ENCODE measurements at places on chromosomes 16 and 17.

GRCh38 chr16:14013571-14014283 lies 57.4 kb upstream of the MRTFB start:
- DNase-seq: peak; percentile 91

DNA sequence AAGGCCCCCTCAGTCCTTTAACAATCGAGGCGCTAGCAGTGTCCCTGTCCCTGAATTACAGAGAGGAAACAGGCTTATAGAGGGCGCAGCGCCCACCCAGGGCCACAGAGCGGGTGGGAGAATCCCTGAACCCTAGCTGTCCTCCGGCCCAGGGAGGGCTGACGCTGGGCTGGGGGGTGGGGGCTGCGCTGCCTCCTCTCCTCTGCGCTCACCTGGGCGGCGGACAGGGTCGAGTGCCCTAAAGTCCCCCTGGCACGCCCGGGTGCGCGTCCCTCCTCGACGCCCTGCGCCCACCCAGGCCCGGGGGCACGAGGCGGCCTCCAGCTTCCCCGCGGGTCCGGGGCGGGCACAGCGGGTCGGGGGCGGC lies 200.4 kb upstream of the N4BP1 start:
- DNase-seq: no peak

DNA sequence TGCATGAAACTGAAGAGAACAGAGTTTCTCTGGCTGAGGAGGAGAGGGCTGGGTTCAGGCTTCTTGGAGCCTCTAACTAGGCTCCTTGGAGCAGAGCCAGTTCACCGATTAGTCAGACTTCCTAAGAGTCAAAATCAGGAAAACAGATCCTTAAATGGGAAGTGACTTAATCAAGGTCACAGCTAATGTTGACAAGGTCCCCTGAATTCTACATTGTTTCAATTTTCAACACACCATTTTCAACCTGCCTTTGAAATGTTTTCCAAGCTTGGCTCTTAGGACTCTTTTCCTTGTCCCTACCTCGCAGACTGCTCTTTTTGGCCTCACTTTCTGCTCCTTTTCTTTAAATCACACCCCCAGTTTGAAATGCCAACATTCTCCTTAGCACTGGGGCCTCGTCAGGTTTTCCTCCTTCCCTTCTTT lies 16.3 kb downstream of the MYL4 start:
- no peak for DNase-seq

DNA sequence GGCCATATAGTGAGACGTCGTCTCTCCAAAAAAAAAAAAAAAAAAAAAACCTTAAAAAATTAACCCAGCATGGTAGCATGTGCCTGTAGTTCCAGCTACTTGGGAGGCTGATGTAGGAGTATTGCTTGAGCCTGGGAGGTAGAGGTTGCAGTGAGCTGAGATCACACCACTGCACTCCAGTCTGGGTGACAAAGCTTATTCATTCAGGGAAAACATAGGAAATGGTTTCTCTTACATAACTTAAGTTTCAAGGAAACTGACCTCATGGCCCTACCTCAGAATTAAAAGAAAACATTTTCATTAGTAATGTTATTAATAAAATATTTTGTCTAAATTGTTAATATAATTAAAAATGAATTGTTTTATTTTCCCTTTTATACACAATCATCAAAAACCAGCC lies 31.4 kb downstream of the COG1 start:
- DNase-seq: no peak

DNA sequence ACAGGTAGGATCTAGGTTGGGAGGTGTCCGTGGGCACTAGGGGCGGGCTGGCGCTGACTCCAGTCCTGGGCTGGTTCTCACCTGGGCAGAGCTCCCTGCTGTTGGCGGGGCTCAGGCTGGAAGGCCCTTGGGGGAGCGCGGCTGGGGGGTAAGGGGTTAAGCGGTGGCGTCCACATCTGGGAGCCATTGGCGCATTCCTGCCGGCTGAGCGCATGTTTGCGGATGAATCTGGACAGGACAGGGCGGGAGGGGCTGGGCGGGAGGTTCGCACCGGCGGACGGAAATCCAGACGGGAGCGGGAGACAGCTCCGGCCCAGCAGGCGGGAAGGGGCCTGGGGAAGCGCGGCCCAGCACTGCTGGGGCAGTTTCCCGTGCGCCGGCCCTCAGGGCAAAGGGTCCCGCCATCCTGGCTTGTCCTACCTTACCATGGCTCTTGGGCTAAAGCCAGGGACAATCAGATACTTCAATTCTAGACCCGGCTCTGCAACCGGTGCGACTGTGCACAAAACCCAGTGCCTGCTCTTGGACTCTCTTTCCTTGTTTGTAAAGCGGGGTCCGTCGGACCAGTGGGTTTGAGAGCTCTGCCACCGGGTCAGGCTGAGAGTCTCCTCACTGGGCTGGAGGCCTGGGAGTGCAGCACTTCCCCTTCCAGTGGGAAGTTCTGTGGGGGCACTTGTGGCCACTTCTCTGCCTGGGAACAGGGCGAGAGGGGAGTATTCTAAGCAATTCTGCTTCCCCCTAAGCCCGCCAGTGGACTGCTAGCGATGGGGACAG lies 7.8 kb downstream of the RARA start:
- peak; percentile 63 for DNase-seq

DNA sequence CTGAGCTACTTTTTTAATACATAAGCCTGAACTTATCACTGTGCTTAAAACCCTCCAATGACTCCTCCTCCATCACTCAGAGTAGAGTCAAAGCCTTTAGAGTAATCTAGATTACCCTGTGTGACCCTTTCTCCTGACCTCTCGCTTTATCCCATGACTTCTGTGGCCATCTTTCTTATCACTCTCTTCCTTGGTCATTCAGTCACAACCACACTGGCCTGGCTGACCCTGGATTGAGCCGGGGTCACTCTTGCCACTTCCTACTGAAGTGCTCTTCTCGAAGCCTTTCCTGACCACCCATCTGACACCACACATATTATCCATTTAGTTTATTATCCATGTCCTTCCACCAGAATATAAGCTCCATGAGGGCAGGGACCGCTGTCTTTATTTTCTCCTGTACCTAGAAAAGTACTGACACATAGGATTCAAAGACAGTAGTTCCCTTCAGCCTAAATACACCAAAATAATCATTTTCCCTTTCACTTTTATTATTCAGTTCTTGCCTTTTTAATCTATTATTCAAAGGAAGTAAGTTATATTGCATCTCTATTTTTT lies 28.0 kb upstream of the ABCA9 start:
- no peak for DNase-seq

- peak; percentile 76 for DNase-seq
Observed at GRCh38 chr17:2054512-2055291, at the start of gene HIC1. TSS of gene HIC1 (plus strand) at chr17:2055103. CDS start at chr17:2056691, 1,588 bp downstream.

GRCh38 chr17:29326023-29326813 lies 32.3 kb upstream of the NUFIP2 start:
- no peak for DNase-seq

GRCh38 chr17:75827308-75828075 lies 16.7 kb downstream of the UNC13D start:
- DNase-seq: peak; percentile 88

DNA sequence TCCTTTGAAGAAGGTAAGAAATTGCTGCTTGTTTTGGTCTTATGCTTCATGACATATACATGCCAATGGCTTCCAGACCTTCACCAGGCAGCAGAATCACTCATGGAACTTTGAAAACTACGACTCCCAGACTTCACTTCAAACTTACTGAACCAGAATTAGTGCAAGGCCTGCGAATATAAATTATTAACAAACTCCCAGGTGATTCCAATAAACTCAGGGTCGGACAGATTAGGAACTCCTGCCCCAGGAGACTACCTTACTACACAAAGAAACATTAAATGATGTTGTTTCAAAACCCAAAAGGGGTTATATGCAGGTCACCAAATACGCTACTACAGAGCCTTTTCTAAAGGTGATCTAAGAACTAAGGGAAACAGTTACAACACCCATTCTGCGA lies 20.4 kb downstream of the PSME3IP1 start:
- DNase-seq: no peak

- no peak for DNase-seq
Observed at GRCh38 chr16:13402601-13403000, 501.2 kb downstream of the SHISA9 start.

DNA sequence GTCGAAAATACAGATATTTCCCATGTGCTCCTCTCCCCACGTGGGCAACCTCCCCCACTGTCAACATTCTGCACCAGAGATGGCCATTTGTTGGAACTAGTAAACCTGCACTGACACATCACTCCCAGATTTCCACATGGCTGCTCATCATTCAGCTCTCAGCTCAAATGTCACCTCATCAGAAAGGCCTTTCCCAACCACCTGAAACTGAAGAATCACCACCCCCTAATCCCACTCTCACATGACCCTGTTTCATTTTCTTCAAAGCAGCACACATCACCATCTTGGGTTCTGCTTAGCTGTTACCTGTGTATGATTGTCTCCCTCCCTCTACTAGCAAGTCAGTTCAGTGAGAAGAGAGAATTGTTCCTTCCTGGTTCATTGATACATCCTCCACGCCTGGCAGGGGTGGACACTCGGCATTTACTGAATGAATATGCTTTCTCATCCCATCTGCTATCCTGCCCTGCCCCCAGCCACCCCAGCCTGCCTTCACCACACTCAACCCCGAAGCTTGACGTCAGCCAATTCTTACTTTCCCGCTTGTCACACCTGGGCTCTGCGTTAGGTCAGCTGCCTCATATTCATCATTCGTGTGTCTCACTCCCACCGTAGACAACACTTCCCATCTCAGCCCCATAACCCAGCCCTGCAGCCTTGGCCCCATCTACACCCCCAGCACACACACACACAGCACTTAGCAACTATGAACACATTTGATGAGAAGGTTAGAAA lies 1.5 kb downstream of the C17orf114 start:
- no peak for DNase-seq

DNA sequence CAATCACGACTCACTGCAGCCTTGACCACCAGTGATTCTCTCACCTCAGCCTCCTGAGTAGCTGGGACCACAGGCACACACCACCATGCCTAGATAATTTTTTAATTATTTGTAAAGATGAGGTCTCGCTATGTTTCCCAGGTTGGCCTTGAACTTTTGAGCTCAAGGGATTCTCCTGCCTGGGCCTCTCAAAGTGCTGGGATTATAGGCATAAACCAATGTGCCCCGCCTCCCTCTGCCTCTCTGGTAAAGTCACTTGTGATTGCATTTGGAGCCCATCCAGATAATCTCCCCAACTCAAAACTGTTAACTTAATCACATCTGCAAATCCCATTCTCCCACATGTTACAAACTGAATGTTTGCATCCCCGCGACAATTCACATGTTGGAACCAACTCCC lies 11.8 kb upstream of the PECAM1 start:
- DNase-seq: no peak

DNA sequence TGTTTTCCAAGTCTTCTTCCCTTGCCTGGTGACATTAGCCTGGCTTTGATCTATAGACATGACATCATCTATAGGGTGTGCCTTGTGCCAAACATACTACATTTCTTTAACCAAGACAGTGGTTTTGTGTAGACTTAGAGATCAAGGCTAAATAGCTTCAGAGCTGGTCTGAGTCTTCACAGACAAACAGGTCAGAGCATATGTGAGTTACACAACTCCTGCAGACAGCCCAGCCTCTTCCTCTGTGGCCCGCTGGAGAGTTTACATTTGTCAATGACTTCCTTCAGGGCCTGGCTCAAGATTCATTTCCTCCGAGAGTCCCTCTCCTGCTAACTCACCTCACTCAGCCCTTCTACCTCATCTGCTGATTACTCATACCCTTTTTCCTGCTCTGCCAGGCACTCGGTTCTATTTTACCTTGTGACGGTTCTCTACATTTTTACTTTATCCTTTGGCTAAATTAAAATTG lies 73.1 kb upstream of the TANC2 start:
- no peak for DNase-seq

- no peak for DNase-seq
Observed at GRCh38 chr17:2770129-2770528, 20.7 kb upstream of the CCDC92B start.

- peak; percentile 38 for DNase-seq
Observed at GRCh38 chr17:61000911-61001310, 323.3 kb downstream of the BCAS3 start.

Measured in SK-N-DZ (cell line).